ENCODE measurements at places on chromosomes 12 and 14.

DNA sequence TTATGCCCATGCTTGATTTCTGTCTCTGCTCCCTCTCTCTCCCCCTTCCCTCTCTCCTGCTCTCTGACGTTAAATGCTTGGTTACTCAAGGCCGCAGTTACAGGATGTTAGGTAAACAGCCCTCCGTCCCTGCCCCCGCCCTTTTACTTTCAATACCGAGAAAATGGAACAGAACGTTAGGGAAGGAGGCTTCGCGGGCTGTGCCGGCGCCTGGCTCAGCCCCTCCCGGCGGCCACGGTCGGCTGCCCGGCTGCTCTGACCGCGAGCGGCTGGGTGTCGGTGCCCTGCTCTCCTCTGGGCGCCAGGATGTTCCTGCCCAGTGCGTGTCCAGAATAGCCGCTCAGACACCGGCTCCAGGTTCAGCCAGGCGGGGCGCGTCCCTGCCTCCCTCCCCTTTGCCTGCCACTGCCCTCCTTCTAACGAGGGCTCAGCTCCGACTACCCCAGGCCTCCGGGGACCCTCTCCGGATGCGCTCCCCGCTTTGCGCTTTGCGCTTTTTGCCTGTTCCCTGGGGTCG is 166.1 kb downstream of the ADCK1 start:
- DNase-seq, result no peak

DNA sequence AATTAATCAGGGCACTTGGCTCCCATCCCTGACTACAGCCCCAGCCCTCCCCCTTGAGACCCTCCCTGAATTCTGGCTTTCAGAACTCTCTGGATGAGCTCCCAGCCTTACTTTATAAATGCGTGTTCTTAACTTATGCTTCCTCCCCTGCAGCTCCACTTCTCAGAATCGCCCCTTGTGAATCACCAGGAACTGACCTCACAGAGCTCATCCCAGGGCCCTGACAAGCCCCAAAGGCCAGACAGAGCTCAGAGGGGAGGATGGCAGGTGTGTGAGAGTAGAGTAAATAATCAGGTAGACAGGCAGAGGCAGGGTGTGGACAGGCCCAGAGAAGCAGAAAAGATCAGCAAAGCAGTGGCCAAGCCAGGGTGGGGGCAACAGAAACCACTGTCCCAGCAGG is 68.2 kb upstream of the FOXN3 start:
- DNase-seq, result no peak

GRCh38 chr14:53161758-53162435 is 8.8 kb upstream of the DDHD1 start:
- no peak for DNase-seq

- no peak for DNase-seq
These were observed 229.3 kb upstream of the LHX5 start for GRCh38 chr12:113700943-113701342.

GRCh38 chr12:117658226-117658625 is 296.8 kb upstream of the NOS1 start:
- no peak for DNase-seq

- DNase-seq, result no peak
These were observed 100.5 kb downstream of the ALG10B start for GRCh38 chr12:38417101-38417500.

GRCh38 chr12:52918351-52918750 is 13.5 kb upstream of the KRT8 start:
- DNase-seq, result no peak

DNA sequence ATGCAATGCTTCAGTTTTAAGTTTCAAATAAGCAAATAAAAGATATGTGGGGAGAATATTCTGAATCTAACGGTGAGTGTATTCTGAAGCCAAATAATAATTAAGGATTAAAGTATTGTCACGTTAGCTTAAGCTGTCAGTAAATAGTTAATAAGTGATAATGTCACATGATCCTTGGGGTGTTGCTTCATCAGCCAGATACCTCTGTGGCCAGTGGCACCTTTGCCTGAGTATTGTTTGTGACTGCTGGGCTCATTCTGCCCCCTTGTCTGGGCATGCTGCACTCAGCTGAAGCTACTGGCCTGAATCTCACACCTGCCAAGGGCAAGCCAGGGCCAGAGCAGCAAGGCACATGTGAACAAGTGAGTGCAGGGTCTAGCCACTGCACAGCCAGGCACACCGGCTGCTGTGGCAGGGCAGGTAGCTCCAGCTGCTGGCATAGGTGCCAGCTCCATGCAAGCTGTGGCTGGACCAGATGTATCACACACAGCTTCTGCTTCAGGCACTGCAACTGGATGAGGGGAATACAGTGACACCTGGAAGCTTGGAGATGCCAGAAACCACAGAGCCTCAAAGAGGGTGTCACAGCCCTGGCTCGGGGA is 739.7 kb downstream of the SLC6A15 start:
- DNase-seq, result no peak

DNA sequence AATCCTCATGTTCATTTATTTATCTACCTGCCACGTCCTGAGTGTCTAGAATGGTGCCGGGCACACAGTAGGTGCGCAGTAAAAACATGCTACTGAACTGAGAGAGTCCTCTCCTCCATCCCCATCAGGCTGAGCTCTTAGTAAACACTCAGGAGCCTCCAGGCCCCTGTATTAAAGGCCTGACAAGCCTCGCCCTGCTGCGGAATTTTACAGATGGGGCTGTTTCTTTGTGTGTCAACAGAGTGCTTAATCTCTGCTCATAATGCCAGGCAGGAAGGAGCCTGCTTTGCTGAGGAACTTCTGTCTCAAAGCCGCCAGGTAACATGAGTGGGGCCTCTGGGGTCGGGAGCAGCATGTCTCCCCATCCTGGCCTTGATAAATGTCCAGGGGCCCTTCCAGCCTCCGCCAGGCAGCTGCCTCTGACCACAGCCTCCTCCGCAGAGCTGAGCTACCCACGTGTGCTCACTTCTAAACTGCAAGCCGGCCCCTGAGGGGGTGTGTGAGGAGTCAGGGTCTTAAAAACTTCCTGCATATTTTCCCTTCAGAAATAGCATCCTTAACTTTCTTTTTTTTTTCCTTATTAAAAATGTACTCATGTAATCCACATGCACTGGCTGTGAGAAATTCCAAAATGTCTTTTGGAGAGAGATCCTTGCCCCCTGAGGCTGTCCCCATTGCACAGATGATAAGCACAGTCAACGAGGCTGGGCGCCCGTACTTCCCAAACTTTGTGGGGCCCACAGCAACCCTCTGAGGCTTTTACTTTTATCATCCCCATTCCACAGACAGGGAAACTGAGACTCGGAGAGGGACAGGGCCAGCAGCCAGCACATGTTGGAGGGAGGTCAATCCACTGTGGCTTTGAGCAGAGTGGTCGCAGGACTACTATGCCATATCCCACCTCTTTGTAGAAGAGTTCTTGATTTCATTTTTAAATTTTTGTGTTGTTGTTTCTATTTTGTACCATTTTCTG is 116.0 kb upstream of the NCOR2 start:
- DNase-seq, result no peak

- DNase-seq, result no peak
These were observed 78.0 kb downstream of the TMEM260 start for GRCh38 chr14:56657604-56658003.

GRCh38 chr12:122872815-122873361 is 23.0 kb downstream of the VPS37B start:
- DNase-seq, result no peak

- no peak for DNase-seq
These were observed 18.0 kb downstream of the YARS2 start for GRCh38 chr12:32737715-32738114.

Data from left ventricle myocardium inferior (tissue), 1 donor.